ENCODE measurements at places on chromosomes 5 and 9.

DNA sequence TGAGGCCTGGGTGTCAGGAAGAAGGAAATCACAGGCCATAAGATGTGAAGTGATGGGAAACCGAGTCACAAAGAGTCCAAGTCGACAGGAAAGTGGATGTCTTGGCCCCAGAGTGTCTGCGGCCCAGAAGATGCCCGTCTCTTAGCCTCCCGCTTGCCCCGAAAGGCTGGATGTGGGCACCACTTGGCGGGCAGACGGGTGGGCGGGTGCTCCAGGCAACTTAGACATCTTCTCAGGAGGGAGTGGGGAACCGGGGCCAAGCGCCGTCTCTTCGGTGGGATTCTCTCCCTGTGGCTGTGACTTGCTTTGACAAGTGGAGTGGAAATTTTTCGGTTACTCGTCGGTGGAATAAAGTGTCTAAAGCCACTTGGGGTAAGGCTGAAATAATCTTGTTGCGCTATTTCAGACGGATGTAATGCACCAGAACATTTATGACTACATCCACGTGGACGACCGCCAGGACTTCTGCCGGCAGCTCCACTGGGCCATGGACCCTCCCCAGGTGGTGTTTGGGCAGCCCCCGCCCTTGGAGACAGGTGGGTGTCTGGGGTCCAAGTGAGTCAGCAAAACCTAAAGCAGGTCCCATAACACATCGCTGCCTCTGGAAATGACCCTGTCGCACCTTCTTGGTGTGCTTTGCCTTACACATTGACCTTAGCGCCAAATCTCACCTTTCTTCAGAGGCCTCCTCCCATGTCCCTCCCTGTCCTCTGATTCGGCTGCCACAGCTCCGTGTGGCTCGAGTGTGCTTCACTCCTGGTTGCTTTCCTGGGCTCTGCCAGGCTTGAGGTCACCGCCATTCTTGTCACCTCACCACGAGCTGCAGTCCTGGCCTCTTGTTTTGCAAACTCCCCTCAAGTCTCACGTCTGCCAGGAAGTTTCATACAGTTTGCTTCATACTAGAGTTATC lies 20.4 kb upstream of the EXOC3 start:
- no peak for DNase-seq

DNA sequence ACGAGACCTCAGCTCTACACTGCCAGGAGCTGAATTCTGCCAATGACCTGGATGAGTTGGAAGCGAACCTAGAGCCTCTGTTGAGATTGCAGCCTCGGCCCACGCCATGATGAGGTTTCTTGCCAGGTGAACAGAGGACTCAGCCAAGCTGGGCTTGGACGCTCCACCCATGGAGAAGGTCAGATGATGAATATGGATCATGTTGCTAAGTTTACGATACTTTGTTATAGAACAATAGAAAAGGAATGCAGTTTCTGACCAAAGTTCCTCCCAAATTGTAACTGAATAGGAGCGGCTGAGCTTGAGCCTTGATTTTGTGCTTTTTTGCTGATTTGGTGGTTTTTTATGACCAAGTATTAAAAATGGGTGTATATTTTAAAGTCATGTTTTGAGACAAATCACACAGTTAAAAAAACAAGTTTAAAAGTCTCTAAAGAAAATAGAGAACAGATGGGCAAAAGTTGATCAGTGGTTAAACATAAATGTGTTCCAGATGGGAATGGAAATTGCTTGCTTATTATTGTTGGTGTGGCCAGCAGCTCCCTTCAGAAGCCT lies 32.9 kb downstream of the ROPN1L start:
- DNase-seq, result no peak

- DNase-seq, result no peak
Observed at GRCh38 chr5:72776684-72777083, 39.8 kb upstream of the TNPO1 start.

- DNase-seq, result no peak
Observed at GRCh38 chr9:107148216-107148615, 134.9 kb upstream of the RAD23B start.

DNA sequence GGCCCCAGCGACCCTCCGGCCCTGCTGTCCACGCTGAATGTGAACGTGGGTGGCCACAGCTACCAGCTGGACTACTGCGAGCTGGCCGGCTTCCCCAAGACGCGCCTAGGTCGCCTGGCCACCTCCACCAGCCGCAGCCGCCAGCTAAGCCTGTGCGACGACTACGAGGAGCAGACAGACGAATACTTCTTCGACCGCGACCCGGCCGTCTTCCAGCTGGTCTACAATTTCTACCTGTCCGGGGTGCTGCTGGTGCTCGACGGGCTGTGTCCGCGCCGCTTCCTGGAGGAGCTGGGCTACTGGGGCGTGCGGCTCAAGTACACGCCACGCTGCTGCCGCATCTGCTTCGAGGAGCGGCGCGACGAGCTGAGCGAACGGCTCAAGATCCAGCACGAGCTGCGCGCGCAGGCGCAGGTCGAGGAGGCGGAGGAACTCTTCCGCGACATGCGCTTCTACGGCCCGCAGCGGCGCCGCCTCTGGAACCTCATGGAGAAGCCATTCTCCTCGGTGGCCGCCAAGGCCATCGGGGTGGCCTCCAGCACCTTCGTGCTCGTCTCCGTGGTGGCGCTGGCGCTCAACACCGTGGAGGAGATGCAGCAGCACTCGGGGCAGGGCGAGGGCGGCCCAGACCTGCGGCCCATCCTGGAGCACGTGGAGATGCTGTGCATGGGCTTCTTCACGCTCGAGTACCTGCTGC lies 839 bp downstream of the KCNV2 start:
- no peak for DNase-seq

GRCh38 chr9:75552941-75553340 lies 337.5 kb upstream of the PCSK5 start:
- DNase-seq, result no peak

- DNase-seq, result no peak
Observed at GRCh38 chr5:124161266-124161665, 585.2 kb downstream of the ZNF608 start.

DNA sequence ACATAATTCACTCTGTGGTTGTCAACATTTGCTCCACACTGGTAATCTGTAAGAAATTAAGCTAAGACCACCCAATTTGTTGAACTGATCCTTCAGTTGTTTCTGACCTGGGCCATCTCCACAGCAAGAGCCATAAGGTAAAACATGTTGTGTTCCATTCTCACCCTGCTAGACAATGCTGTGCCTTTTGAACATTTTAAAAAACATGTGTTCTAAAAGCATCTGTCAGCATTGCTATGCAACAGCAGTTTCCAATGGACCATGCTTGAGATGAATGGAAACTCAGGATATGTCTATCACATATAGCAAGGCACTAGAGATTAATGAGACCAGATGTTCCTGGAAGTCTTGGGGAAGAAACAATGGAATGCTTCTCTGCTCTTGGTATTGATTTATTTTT lies 455.1 kb upstream of the RGMB start:
- DNase-seq, result no peak

GRCh38 chr5:123809594-123810221 lies 297.7 kb downstream of the CSNK1G3 start:
- no peak for DNase-seq

DNA sequence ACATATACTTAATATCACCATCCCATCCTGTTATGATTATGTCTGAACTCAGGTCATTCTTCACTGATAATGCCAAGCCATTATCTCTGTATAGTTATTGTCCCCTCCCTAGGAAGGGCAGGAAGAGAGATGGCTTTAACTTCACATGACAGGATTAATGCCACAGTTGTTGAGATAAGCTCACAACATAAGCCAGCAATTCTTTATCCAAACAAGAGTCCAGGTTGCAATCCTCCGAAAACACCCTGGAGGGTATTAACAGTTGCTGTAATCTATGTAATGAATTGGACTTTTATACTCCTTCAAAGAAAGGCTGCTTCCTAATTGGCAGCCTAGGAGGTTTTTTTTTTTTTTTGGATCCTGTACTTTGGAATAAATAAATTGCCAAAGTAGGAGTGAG lies 779.4 kb downstream of the SEMA5A start:
- no peak for DNase-seq

- DNase-seq, result no peak
Observed at GRCh38 chr5:57317341-57317740, 143.5 kb downstream of the GPBP1 start.

DNA sequence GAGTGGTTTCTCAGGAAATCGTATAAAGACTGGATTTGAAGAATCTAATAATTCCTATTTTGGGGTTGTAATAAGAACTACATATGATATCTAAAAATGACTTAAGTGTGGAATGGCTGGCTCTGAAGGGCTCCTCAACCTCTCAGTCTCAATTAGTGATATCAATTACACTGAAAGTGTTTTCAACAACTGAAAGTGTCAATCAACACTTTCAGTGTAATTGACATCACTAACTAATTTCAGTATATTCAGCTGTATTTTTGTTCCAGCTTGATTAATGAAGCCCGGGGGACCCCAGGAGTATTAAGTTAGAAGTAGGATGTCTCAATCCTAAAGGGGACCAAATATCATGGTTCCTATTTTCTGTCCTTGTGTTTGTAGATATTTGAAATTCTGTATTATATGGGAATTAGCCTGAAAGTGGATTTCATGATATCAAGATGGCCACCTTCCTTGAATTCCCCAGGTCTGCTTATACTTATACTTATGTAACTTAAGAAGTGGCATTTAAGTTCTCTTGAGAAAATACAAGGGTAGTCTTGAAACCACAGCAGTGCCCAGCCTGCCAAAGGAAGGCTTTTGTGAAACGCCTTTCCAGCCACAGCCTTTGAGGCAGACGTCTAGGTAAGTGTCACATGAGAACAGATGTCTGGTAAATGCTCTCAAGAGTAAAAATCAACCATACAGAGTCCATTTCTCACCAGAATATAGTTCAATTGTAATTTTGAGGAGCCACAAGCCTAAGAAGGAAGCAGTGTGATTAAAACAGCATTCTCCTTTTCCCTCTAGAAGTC lies 4.6 kb downstream of the BASP1 start:
- DNase-seq, result no peak

DNA sequence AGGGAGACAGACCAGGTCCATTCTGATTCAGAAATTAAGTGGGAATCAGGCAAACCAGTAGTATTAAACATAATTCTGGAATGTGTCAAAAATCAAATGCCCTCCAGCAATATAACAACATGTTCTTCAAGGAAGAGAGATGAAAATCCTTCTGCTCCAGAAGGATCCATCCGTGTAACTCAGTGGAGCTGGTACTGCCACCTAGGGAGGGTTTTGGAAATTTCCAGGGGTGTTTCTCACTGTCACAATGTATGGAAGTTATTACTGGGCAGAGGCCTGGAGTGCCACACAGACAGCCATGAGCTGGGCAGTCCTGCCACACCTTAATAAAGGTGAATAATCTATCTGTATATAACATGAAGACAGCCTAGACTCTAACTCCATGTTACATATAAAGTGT lies 87.5 kb downstream of the TTLL11 start:
- DNase-seq, result no peak

DNA sequence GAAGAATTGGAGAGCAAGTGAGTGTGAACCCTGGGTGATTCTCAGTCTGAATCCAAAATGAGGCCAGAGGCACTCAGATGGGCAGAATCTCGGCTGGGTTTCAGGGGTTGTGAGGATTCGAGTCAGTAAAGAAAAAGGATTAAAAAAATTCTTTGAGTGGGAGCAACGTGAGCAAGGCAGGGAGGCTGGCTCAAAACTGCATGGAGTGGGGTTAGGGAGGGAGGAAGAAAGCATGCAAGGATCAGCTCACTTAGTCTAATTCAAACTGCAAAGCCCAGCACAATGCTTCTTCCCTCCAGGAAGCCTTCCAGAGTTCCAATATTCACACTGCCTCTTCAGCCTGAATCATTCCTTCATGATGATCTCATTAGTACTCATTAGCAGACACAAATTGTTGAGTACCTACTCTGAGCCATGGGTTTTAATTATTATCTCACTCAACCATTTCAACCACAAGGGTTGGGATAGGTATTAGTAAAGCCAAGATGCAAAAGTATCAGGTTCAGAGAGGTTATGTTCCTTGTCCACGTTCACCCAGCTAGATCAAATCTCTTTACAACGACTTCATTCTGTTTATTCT lies 95.8 kb downstream of the BRINP1 start:
- no peak for DNase-seq

- no peak for DNase-seq
Observed at GRCh38 chr5:38938424-38938823, 92.6 kb downstream of the OSMR start.

DNA sequence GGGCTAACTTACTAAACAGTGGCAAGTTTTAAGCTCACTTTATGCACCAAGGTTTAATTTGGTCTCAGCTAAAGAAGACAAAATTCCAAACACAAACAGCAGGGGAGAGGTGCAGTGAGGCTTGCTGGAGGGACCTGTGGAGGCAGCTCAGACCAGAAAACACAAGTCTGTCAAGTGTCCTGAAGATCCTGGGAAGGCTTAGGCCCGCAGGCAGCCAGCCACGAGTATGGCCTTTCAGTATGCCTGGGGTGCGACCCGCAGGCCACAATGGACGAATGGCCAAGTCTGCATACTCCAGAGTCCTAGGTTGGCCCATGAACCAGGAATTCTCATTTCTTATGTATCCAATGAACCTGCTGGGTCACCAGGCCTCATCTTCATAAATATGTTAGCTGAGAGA lies 9.3 kb downstream of the CCNI2 start:
- DNase-seq, result no peak

- no peak for DNase-seq
Observed at GRCh38 chr9:19085295-19085694, 17.4 kb downstream of the HAUS6 start.

DNA sequence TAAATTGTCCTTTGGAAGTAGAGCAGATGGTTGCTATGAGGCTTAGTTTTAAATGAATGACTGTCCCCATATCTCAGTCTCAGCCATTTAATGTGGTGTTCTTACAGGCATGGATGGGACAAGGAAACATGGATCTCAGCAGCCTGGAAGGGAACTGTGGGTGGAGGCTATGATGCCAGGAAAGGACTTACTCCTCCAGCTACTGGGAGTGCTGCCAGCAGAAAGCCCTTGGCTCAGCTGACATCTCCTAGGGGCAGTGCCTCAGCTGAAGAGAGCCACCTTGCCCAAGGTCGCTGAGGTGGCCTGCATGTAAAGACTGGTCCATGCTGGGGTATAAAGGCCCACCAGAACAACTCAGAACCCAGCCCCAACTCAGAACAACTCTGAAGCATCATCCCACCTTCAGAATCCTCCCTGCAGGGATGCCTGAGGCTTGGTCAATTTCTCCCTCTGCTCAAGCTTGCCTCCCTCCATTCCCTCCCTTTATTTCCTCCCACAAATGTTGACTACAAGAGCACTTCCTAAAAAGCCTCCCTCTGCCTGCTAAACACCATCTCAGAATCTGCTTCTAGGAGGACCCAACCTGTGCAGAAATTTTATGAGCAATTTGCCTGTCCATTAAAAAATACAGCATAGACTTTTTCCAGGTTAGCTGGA lies 1.8 kb upstream of the PDE8B start:
- DNase-seq, result no peak

GRCh38 chr5:57004800-57005199 lies 52.9 kb upstream of the MIER3 start:
- no peak for DNase-seq

DNA sequence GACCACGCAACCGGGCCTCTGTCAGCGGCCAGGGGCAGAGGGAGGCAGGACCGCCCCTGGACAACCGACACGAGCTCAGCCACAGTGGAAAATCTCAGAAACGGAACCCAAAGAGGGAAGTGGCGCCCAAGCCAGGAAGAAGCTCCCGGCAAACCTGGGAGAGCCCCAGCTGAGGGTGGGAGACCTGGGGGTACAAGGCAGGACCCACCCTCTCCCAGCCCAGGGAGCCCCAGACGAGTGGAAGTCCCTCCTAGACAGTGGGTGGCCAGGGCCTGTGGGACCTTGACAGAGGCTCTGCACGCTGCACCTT lies 3.0 kb downstream of the SLC12A7 start:
- DNase-seq, result no peak

GRCh38 chr9:101307051-101307450 lies 77.8 kb downstream of the BAAT start:
- no peak for DNase-seq

- DNase-seq, result no peak
Observed at GRCh38 chr5:136143312-136143711, 10.7 kb downstream of the SMAD5 start.
